T-helper 22 cell (primary cell): ENCODE measurements at places on chromosomes 3 and 15.

- DNase-seq, result no peak
Observed at GRCh38 chr15:37715101-37715500, 219.3 kb upstream of the TMCO5A start.

- DNase-seq, result no peak
Observed at GRCh38 chr3:73699327-73699726, 74.6 kb upstream of the PDZRN3 start.

GRCh38 chr3:90025019-90025418 lies 917.6 kb downstream of the EPHA3 start:
- DNase-seq, result no peak

GRCh38 chr15:57705746-57706404 lies 639 bp upstream of the POLR2M start:
- no peak for DNase-seq

- no peak for DNase-seq
Observed at GRCh38 chr3:175279911-175280310, 420.8 kb downstream of the NAALADL2 start.

GRCh38 chr3:184582646-184583577 lies 21.3 kb downstream of the EPHB3 start:
- no peak for DNase-seq

DNA sequence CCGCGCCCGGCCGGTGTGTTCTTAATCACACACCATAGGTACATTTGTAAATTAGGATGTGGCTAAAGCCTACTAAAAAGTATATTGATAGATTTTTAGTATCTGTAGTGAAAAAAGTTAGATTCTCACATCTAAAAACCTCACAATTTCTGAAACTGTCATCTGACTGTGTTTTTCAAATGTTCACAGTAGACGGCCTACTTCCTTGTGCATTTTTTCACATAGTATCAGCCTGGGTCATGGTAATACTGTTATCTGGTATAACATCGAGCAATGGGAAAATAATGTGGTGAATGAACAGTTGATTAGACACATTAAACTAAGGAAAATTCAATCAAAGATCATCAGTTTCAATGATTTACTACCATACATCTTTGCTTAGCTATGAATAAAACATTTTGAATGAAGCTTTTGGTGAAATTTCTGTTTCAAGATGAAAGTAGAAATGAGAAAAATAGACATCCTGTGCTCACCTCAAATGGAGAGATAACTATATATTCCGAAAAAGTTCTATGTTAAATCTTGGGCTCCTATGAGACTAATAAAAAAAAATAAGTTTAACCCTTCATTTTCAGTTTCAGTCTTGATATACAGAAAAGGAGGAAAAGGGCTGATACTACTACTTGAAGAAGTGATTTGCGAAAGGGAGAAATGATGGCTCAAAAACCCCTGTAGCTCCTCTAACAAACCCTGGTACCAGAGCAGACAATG lies 262.7 kb downstream of the ZBTB20 start:
- DNase-seq, result no peak

DNA sequence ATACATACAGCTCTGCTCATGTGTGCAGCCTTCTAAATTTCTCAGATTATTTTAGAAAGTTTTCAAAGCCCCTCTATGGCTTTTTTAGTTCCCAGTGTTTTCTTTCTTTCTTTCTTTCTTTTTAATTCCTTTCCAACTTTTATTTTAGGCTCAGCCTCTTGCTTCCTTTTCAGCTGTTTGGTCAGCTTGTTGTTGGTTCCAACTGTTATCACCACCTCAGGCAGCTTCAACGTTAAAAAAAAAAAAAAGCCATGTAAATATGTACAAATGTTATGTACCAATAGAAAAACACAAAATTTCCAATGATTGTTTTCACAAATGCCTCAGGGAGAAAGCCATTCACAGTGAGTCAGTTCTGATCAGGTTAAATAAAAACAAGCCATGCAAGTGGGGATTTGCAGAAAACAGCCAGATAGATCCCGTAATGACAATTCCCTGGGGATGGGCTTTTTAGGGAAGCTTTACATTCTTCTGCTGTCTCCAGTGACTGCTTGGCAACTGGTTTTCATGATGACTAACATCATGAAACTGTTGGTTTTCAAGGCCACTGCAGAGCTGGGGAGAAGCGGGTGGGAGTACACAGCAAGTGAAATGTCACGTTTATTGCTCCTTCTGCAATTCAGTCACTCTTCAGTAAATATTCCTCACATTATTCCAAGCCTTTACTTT lies 908.4 kb downstream of the EPHA3 start:
- no peak for DNase-seq

DNA sequence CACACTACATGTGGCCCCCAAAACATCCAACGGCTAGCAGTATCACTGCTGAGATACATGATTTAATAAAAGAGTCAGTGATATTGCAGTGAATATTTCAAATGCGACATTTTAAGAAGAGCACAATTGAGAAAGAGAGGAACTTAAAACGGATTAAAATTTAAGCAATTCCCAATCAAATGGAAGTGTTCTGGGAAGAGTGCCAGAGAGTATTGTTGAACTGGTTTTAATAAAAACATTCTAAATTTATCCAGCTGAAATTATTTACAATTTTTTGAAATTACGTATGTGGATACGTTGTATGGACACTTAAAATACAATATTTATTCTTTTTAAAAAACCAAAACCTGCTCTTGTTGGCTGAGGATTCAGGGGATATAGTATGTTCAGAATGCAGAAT lies 117.7 kb downstream of the C3orf38 start:
- no peak for DNase-seq

- DNase-seq, result no peak
Observed at GRCh38 chr3:7950890-7951289, 550.7 kb upstream of the LMCD1 start.

- DNase-seq, result no peak
Observed at GRCh38 chr3:8723612-8724011, 10.0 kb upstream of the CAV3 start.

GRCh38 chr3:146052791-146053310 lies 108.1 kb downstream of the PLOD2 start:
- no peak for DNase-seq

DNA sequence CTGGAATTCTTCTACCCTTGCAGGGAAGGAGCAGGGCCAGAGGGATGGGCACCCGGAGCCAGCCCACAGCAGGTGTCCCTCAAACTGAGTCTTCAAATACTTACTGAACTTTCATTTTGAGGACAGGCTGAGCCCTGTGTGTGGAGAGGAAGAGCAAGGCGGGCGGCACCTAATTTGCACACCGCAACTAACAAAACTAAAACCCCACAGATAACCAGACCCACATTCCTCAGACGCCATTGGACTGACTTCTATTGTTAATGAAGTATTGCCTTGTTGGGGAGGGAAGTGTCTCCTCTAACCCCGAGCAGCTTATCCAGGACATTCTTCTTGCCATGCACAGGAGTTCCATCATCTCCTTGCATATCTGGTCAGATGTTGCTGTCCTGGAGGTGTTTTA lies 105.2 kb upstream of the NR2E3 start:
- DNase-seq, result no peak

DNA sequence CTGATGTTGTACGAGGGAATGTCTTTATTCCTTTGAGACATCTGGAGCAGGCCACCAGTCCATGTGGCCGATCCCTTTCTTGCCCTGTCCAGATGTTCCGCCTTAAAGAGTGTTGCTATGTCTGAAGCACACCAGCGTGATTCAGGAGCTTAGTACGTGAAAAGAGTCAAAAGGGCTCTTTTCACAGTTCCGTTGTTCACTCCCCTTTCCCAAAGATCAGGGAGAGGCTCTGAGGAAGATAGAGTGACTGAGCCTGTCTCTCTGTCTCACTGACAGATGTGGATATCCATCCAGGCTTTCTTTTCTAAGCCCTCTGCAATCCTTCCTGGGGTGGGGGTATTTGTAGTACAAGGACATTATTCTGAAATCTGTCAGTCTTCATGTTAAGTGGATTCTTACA lies 262.5 kb upstream of the LRTM1 start:
- DNase-seq, result no peak

GRCh38 chr3:160538895-160539294 lies 26.5 kb downstream of the KPNA4 start:
- DNase-seq, result no peak

GRCh38 chr3:185852635-185853034 lies 27.8 kb upstream of the IGF2BP2 start:
- DNase-seq, result no peak
